ENCODE measurements at places on chromosomes 1 and 21.

GRCh38 chr1:28246427-28246832, 10.5 kb downstream of the ATP5IF1 start:
- peak; percentile 5 for ATAC-seq

DNA sequence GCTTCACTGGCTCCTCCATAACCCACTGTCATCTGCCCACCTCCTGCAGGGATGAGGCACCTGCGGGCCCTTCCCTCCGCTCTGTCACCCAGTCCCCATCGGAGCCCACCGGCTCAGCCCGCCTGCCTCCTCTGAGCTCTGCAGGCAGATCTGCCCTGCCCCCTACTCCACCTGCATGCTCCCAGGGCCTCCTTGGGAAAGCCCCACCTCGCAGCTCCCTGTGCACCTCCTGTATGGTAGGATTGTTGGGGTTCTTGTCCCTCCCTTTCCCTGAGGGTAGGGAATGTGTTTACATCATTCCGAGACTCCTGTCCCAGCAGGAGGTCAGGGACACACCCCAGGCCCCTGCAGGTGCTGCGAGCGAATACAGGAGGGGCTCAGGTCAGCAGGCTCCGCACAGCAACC, 50.5 kb downstream of the SIK1 start:
- ATAC-seq = no peak

GRCh38 chr1:207801819-207802218, 50.0 kb downstream of the CD46 start:
- ATAC-seq = no peak

DNA sequence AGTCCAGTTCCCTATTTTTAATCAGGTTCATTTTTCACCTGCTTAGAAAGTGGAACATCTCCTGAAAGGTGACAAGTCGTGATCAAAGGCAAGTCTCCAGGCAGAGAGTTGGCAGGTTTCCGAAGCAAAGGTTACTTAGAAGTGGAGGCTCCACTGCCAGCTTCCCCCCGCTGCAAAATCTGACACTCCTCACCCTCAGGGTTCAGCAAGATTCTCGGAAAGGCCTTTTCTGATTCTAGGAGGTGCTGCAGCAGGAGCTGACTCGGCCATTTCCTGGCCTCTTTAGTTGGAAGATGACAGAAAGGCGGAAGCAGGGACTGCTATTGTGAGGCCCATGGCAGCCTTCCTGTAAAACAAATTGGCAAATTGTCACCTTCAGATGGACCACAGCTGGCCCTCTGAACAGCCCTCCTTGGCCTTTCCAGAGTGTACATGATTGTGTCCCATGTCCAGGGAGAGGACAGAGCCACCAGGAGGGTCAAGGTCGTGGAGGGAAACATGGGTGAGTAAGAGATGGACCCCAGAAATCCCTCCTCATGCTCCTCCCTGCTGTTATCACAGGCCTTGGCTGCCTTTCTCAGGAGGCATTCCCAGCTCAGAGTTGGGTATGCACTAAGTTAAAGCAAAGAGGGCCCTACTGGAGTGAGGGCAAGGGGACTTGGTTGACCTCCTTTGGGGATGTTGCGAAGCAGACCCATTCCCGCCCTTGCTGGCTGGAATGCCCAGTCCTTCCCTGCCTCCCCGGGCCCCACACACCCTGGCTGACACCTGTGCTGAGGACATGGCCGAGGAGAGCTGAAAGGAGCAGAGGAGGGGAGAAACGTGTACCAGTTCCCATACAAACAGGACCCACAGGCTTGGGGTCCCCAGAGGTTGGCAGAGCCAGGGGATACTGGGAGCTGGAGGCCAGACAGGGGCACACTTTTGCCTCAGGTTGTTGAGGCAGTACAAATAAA, 115.5 kb upstream of the IRF2BP2 start:
- peak; percentile 26 for ATAC-seq

DNA sequence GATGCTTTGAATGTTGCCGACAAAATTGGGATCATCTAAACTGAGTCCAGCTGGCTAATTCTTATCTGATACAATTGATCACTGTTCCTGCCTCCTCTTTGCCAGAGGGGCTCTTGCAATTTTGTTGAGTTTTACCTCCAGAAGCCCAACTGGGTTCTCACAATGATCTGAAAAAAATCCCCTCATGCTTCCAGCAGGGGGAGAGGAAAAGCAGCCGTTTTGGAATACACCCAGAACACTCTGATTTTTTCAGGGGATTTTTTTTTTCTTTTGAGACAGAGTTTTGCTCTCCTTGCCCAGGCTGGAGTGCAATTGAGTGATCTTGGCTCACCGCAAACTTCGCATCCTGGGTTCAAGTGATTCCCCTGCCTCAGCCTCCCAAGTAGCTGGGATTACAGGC, 13.9 kb upstream of the RERE start:
- ATAC-seq = no peak

DNA sequence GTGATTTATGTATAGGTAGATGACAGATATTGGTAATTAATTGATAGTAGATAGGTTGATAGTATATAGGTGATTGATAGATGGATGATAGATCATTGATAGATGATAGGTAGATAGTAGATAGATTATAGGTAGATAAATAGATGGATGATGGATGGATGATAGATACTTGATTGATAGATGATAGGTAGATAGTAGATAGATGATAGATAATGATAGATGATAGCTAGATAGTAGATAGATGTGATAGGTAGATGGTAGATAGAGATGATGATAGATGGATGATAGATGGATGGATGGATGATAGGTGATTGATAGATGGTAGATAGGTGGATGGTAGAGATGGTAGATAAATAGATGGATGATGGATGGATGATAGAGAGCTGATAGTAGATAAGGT, 62.0 kb upstream of the SAMD11 start:
- ATAC-seq = no peak

- ATAC-seq = peak; percentile 76
Measured at GRCh38 chr1:89545264-89546038, 20.8 kb downstream of the LRRC8B start.

DNA sequence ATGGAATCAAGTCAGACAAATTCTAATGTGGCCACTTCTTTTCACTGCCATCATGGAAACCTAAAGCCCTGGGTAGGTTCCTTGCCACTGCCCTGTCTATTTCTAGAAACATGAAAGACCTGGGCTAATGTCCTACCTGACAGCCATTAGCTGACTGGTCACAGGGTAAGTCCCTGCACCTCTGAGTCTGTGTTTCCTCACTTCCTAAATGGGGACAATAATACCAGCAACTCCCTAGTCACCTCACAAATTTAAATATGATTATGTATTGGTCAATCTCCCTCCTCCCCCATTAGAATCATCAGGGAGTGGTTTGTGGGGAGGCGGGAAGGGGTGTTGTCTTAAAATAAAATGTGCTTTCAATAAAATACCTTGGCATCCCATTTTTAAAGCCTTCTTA, 2.2 kb downstream of the CREG1 start:
- no peak for ATAC-seq

GRCh38 chr1:82179131-82179530, 378.4 kb downstream of the ADGRL2 start:
- no peak for ATAC-seq

- ATAC-seq = no peak
Measured at GRCh38 chr1:150389650-150390049, 25.7 kb downstream of the RPRD2 start.

GRCh38 chr1:207097871-207098324, 6.1 kb upstream of the C4BPA start:
- ATAC-seq = peak; percentile 96

GRCh38 chr1:230191079-230191804, 124.2 kb downstream of the GALNT2 start:
- ATAC-seq = no peak

- ATAC-seq = no peak
Measured at GRCh38 chr1:32291145-32291707, 657 bp upstream of the HDAC1 start.

GRCh38 chr1:46137916-46138315, 5.5 kb upstream of the PIK3R3 start:
- no peak for ATAC-seq

DNA sequence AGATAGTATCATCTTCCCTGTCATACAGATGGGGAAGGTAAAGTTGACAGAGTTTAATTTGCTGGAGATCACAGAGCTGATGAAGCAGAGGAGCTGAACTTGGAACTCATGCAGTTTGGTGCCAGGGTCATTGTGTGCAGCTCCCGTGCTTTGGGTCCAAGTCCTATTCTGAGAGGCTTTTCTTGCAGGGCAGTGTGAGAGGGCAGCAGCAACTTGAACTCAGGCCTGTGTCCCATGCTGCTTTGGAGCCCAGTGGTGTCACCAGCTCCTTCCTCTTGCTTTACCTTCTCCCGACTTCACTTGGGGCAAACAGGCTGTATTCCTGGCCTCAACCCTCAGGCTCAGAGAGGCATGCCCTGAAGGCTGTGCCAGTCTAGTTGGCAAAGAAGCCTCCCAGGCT, 24.7 kb downstream of the INAVA start:
- no peak for ATAC-seq

GRCh38 chr1:121417325-121417923, 232.6 kb downstream of the SRGAP2C start:
- ATAC-seq = no peak

GRCh38 chr1:115230281-115230680, 107.8 kb downstream of the NGF start:
- no peak for ATAC-seq

DNA sequence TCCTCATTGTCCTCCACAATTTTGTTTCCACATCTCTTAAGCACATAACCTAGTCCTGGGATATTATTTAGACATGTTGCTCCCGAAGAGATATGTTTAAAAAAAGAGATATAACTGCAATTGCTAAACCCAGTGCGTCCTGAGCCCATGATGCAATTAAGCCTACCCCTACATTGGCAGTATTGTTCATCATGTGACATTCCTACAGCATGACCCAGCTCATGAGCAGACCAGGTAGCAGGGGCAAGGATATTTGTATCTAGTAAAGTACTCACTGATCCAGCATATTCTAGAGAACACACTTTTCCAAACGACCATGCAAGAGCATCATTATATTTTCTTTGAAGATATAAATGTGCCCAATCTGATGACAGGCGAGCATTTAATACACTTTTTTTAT, 1.2 kb downstream of the ADAM30 start:
- ATAC-seq = no peak
